ENCODE measurements at places on chromosomes 1 and 21.

- DNase-seq: no peak
Observed at GRCh38 chr1:47729685-47730084, 267.5 kb downstream of the TRABD2B start.

DNA sequence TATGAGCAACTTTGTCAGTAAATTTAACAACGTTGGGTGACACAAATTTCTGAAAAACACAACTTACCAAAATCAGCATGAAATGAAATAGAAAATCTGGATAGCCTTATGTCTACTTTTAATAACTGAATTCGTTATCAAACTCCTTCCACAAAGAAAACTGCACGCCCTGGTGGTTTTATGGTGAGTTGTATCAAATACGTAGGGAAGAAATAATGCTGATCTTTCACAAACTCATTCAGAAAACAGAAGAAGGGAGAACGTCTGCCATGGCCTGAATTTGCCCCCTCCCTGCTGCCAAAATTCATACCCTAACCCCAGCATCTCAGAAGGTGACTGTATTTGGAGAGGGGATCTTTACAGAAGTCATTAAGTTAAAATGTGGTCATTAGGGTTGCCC, 50.0 kb upstream of the COL18A1 start:
- DNase-seq: no peak

- DNase-seq: no peak
Observed at GRCh38 chr1:228361314-228362140, 45.1 kb downstream of the TRIM11 start.

GRCh38 chr1:84853741-84854721, 39.0 kb downstream of the LPAR3 start:
- DNase-seq: peak; percentile 54

GRCh38 chr1:237756304-237756967, 134.3 kb downstream of the ZP4 start:
- no peak for DNase-seq

GRCh38 chr1:96049759-96050409, 671.7 kb upstream of the PTBP2 start:
- no peak for DNase-seq

- no peak for DNase-seq
Observed at GRCh38 chr1:237890416-237890815, 306 bp downstream of the ZP4 start.

DNA sequence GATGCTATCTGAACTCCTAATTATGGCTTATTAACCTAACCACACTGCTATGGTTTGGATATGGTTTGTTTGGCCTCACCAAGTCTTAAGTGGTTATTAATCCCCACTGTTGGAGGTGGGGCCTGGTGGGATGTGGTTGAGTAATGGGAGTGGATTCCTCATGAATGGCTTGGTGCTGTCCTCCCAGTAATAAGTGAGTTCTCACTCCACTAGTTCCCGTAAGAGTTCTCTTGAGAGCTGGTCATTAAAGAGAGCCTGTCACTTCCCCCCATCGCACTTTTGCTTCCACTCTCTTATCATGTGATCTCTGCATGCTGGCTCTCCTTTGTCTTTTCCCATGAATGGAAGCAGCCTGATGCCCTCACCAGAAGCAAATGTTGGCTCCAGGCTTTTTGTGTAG, 328.8 kb downstream of the PLA2G4A start:
- DNase-seq: no peak

DNA sequence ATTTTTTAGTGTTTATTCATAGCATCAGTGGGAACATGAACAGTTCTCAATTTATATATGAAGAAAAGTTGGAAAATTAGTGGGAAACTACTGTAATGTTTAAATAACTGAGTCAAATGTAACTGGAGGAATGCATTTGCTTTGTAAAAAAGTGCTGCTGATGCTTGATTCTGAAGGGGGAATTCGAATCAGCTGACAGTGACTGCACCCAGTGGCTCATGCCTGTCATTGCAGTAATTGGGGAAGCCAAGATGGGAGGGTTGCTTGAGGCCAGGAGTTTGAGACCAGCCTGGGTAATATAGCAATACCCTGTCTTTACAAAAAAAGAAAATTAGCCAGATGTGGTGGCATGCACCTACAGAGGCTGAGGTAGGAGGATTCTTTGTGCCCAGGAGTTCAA, 398.4 kb downstream of the ZP4 start:
- DNase-seq: no peak

DNA sequence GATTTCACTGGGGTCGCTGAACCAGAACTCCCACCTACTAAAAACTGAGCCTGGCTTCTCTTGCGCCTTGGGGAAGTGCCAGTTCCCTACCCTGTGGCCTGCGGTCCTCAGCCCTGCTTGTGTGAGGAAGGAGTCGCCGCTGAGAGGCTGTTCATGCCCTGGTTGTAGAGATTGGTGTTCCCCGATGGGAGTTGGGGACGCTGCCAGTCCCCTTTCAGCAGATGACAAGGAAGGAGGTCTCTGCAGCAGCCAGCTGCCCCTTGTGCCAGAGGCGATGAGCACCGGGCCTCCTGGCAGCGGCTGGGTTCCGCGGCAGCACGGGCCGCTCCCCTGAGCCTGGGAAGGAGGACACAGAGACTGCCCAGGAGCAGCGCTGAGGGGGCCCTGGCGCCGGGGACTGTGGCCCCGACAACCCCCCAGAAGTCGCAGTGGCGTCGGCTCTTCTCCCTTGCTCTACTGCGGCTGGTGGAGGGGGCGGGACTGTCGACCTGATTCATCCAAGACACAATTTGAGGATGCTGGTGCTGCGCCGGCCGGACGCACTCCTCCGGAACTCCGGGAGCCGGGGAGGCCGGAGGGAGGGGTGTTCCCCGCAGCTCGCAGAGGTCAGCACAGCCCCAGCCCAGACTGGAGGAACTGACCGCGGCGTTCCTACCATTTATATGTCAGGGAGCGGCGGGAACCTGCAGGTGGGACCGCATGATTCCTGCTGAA, 12.0 kb upstream of the ADORA3 start:
- peak; percentile 48 for DNase-seq

- no peak for DNase-seq
Observed at GRCh38 chr1:211896958-211897357, 66.4 kb upstream of the LPGAT1 start.

DNA sequence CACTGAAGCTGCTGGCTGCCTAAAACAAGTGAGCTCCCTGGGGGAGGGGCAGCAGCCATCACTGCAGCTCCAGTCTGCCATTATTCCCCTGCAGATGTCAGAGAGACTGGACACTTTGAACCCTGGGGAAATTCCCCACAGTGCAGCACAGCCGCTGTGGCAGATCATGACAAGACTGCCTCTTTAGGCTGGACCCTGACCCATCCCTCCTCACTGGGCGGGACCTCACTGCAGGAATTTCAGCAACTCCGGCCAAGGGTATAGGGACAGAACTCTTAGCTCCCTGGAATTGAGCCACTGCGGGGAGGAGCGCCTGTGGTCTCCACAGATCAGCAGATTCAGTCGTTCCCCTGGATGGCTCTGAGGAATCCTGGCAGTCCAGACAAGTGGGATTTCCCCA, 964.6 kb downstream of the BRINP3 start:
- no peak for DNase-seq

GRCh38 chr1:236575523-236575922, 28.8 kb downstream of the HEATR1 start:
- no peak for DNase-seq

- DNase-seq: no peak
Observed at GRCh38 chr1:70486676-70487458, 75.8 kb downstream of the CTH start.

GRCh38 chr1:115727706-115728249, 40.7 kb downstream of the CASQ2 start:
- DNase-seq: no peak

DNA sequence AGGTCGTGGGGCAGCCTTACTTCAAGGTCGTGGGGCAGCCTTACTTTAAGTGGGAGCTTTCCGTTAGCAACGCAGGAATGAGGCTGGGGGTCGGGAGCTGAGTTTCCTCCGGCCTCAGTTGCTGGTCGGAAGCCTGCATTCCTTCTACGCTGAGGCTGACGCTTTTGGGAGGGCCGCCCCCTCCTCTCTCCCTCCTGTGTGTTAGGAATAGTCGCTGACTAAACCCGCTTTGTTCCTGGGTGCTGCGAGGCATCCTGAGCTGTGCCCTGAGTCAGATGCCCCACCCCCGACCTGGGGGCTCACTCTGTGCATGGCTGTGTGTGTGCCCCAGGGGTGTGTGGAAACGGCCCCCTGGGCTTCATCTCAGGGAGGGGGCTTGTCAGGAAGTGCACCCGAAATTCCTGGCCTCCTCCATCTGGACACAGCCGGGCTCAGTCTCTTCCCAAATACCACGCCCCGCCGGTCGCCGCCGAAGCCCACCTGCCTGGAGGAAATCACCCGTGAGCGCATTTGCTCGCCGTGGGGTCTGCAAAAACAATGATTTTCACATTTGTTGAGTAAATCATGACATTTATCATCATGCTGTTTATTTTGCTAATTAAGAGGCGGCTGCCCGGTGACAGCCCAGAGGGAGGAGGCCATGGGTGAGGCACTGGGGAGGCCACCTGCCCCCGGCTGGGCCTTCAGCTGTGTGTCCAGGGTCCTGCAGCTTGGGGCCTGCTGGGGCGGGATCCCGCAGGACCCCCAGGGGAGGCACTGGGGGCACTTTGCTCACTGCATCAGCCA, 121.4 kb downstream of the PRDM16 start:
- no peak for DNase-seq

- no peak for DNase-seq
Observed at GRCh38 chr1:1308756-1309250, 406 bp downstream of the PUSL1 start.

DNA sequence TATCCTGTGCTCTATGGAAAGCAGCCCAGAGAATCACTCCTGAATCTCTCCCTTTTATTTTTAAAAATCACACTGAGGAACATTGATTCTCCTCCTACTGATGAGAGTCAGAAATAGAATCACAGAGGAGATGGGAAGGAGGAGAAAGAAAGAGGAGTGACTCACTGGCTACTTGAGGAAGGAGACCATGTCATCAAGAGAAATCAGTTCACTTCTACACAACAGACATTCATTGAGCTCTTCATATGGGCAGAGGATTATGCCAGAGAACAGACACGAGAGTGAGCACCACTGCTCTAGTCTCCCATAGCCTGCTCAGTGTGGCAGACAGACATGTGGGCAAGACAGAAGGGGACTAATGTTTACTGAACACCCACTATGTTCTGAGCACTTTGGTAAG, 44.2 kb downstream of the RAB3B start:
- no peak for DNase-seq

DNA sequence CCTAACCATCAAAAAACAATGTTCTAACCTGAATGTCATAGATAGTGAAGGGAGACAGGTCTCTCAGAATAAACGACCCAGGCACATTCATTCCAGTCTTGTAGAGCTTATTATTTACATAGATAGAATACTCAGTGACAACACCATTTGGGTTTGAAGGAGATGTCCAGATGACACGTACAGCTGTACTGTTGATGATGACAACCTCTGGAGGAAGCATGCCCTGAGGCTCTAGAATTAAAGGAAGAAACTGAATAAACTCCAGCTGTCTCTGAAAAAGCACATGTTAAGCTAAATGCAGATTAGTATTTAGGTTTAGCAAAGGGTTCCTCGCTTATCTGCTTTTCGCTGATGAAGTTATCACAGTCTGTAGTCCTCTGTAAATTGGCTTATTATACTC, 277.2 kb downstream of the KCTD3 start:
- DNase-seq: no peak

- DNase-seq: no peak
Observed at GRCh38 chr1:67304023-67304422, 3.6 kb upstream of the IL12RB2 start.

GRCh38 chr1:15676688-15677661, 7.1 kb upstream of the PLEKHM2 start:
- no peak for DNase-seq

DNA sequence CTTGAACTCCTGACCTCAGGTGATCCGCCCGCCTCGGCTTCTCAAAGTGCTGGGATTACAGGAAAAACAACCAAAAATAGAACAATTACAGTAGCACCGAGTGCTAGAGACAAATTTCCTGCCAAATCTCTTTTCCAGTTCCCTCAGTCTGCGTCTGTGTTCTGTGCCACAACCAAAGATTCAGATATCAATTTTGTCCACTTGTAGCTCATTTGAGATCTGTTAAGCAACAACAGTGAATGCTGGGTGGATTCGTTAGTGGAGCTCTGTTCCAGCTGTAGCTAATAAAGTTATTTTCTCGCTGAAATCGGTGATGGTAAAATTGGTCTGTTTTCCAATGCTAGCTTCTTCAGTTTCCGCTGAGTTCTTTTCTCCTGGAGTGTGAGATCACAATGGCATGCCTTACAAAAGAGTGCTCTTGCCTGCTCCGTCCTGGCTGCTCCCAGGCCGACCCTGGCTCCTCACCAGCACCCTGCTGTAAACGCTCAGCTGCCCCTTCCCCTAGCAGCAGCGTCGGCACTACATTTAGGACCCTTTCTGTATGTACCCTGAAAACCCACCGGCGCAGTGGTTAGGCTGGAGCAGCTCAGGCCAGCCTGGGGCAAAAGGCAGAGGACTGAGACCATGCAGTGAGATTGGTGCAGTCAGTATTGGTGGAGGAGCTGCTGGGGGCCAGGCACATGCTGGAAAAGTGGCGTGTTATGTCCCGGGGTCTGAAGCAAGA, 395.4 kb downstream of the KIF26B start:
- DNase-seq: no peak

- no peak for DNase-seq
Observed at GRCh38 chr1:147786536-147786935, 26.1 kb upstream of the GJA5 start.

DNA sequence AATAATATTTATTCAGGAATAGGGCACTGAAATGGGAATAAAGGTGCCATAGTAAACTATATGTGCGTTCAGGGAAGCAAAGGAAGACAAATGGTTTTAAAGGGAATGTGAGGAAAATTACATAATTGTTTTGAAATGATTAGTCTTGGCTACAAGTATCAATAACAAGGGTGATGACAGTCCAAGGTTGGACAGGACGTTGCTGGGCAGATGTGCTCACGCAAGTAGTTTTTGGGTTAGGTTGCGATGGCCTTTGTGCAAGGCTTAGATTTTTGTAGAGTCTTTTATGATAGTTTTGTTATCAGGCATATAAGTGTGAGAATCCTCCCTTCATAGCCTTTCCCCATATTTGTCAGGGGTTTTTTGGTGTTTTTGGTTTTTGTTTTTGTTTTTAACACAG, 57.0 kb downstream of the SPATA6 start:
- no peak for DNase-seq

GRCh38 chr1:7177438-7178146, 392.3 kb downstream of the CAMTA1 start:
- DNase-seq: no peak

DNA sequence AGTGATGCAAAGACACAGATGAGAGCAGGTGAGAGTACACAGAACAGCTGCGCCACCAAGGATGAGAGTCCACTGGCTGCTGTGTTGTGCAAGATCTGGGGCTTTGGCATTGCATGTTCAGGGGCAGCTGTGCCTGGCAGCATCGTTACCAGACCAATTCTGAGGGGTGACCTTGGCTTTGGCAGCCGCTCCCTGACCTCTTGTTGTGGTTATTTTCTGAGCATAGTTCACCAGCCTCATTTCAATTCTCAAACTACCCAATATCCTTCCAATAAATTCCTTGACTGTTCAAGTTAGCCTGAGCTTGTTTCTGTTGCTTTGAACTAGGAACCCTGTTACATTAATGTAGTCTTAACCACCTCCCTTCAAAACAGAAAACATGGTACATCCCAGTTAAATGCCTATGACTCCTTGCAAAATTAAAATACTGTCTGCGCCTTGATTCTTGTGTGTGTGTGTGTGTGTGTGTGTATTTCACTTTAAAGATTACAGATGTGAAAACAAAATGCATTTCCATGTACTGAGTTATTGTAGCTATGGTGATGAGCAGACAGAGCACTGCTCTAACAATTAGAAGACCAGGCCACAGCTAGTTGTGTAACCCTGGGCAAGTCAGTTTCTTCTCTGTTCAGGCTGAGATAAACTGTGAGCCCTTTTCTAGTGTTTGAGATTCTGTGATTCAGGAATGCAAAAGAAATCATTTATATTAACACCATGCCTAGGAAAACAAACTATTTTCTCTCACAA, 106.3 kb upstream of the GUCA2B start:
- DNase-seq: no peak

All from activated T-cell treated with anti-CD3 and anti-CD28 coated beads, Interleukin-2, amount 50 U/mL, for 72 hours (primary cell).